ENCODE measurements at places on chromosomes 7 and 10. TPM values are rescaled to one million over a fixed set of nuclear protein-coding genes. Genes with fewer than 3 reads are reported as not detected.

- DNase-seq = peak; percentile 66
These were observed 5.8 kb downstream of the UPP1 start for GRCh38 chr7:48094861-48095293.

GRCh38 chr10:93458821-93459257 is 23.3 kb downstream of the MYOF start:
- peak; percentile 100 for DNase-seq

MMD2 gene
- not detected for total RNA-seq

HMX3 gene
- total RNA-seq = not detected
